ENCODE measurements at places on chromosomes 4 and X.

- no peak for DNase-seq
These were observed 27.6 kb downstream of the C4orf50 start for GRCh38 chr4:5990446-5991160.

DNA sequence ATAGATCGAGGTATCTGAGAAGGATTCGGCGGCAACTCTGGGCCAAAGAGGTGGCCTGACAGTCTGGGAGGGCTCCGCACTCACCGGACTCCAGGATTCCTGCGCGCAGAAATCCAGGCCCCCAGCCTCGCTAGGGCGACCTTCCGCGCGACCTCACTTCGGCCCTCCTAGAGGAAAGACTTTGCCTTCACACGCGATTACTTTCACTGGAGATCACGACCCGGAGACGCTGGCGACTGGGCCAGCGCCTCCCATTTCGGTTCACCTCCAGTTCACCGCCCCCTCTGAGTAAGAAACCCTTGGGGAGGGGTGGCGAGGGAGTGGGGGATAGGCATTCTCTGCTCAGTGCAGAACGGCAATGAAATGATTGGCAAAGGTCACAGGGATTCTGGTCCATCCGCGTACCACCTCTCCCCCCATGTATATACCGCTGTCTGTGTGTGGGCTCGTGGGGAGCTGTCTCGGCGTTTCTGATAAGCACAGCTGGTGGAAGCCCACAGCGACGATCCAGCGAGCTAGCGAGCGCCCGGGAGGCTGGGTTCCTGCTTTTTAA lies 2.5 kb downstream of the POU3F4 start:
- DNase-seq, result no peak

DNA sequence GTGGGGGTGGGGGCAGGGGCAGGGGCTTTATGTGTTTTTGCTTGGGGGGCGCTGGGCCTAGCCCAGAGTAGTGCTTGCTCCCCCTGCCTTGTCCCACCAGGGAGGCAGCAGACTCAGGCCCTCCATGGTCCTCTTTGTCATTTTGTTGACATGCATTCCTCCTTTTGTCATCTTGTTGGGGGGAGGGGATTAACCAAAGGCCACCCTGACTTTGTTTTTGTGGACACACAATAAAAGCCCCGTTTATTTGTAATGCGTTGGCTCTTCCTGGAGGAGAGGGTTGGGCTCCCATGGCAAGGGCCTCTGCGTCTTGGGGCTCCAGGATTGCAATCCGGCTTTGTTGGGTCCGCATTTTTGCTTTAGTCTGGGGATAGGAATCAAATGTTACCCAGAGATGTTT lies 2.2 kb downstream of the EMD start:
- no peak for DNase-seq

GRCh38 chr4:151415978-151416377 lies 7.0 kb downstream of the FHIP1A start:
- DNase-seq, result no peak

DNA sequence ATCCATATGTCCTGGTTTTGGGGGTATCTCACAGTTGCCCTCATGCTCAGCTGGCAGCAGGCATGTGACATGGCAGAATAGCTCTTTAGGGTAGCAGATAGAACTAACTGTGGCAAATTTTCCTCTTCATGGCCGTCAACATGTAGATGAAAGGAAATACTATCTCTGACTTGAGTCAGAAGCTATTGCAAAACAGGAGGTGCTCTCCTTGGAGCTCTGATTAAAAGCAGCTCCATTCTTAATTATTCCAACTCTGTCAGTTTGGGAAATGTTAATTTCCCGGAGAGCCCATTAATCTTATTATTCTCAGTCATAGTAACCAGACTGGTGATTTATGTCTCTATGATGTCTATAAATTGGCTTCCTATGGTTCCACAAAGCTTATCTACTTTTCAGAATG lies 18.2 kb downstream of the IL13RA1 start:
- no peak for DNase-seq

- DNase-seq, result no peak
These were observed 77.0 kb downstream of the PAPSS1 start for GRCh38 chr4:107643021-107643420.

DNA sequence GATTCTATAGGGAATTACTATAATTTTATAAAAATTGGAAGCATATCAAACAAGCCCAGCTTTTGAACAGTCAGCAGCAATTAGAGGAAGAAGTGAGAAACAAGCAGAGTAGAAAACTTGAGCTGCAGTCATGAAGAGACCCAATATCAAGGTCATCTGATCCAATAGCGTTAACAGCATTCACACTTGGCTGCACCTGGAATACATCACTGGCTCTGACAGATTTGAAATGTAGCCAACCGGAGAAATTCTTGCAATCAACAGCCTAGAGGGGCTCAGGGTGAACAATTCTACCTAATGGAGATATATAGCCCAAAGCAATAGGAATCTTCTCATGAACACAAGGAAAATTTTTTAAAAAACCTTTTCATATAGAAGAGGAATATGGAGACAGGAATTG lies 13.6 kb downstream of the DDX53 start:
- no peak for DNase-seq

- DNase-seq, result peak; percentile 56
These were observed 221.0 kb downstream of the PALLD start for GRCh38 chr4:168717847-168718246.

DNA sequence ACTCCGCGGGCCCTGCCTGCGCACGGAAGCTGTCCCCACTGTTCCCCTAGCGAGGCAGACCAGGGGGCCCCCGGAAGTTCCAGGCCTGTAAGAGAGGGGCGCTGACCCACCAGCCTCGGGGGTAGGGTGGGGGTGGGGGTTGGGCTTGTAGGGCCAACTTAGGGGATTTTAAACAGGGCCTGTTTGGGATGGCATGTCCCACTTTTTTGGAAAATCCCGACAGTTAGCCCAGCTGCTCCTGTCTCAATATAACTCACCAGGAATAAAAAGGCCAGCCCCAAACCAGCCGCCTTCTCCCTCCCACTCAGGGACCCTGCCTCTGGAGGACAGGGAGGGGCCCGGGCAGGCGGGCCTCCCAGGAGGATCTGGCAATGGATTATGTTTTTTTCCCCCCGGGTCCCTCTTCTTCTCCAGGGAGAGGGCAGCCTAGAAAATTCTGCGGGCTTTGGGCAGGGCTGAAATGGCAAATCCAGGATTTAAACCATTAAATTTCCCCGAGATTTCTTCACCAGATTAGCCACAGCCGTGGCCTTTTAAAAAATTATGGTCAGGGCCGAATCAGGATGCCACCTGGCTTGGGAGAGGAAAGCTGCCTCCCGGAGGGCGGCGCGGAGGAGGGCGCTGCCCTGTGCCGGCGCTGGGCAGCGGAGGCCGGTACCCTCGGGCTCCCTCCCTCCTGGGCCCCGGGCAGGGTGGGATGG lies 957 bp downstream of the PPP2R2C start:
- no peak for DNase-seq

DNA sequence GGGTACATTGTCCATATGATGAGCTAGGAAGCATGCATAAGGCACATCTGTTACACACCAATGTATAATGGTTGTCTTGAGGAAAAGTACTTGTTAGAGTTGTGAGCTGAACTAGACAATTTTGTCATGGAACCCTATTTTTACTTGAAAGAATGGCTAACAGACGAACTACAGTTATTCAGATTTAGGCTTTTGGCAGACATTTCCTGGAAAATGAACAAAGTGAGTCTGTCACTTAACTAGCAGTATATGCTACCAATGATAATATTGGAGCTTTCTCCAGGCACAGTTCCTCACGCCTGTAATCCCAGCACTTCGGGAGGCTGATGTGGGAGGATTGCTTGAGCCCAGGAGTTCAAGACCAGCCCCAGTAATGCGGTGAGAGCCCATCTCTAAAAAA lies 61.9 kb upstream of the SLC25A43 start:
- DNase-seq, result no peak

GRCh38 chrX:46036508-46036907 lies 508.7 kb downstream of the ZNF674 start:
- DNase-seq, result no peak

DNA sequence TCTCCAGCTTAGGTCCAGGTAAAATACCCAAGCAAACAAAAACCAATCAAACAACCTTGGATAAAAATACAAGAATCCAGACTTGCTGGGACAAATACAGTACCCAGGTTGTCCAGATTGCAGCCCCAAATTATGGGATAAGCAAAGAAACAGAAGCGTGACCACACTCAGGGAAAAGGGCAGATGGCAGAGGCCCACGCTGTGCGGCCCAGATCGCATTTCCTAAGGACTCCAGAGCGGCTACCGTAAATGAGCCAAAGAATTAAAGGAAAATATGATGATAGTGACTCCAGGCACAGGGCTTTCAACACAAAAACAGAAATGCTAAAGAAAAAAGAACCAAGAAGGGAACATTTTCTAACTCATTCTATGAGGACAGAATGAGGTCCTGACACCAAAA lies 50.3 kb downstream of the FGFRL1 start:
- DNase-seq, result no peak

DNA sequence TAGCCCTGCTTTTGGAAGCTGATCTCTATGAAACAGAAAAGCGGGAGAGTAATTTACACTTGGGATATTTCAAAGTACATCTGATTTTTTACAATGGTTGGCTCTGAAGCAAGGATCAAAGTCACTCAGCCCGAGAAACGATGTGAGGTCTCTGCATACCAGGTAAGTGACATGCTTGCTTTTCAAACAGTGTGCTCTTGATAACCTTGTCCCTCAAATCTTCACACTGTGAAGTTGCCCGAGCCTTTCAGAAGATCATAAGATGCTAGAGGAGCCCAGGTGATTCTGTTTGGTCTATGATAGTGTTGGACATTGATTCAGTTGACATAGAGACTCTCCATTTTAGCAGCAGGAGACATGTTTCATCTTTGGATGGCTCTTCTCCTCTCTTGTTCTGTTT lies 47.1 kb upstream of the KLHL34 start:
- DNase-seq, result no peak

DNA sequence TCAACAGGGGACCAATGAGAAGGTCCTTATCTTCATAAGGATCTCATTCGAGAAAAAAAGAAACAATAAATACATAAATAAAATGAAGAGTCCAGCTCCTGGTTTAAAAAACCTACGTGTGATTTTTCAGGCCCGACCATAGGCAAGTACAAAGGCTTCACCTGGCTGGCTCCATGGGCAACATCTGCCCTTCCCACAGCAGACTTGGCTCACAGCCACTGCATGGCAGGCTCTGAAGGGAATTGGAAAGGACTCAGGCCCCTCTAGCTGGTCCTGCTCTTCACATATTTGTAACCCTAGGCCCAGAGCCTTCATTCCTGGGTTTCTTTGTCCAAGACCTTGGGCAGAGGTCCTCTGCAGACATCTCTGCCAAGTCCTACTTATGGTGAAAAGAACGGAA lies 228.1 kb downstream of the QDPR start:
- no peak for DNase-seq

- DNase-seq, result no peak
These were observed 89.8 kb downstream of the EMCN start for GRCh38 chr4:100428051-100428450.

DNA sequence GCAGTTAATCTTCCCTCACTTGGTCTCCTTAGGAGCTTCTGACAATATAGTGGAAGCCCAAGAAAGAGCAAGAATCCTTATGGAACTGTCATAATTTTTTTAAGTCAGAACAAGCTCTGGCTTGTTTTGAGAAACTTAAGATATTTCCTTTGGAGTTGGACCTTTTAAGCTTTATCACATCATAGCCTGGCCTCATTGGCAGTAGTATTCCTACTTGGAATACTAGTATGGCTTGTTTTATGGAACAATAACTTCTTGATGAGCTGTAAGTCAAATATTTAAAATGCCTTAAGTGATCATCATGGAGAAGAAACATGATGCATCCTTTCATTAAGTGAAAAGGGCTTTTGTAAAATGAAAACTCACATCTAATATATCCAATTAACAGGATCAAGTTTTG lies 78.0 kb upstream of the NRK start:
- no peak for DNase-seq

- DNase-seq, result no peak
These were observed 129.1 kb upstream of the AFF2 start for GRCh38 chrX:148371291-148371690.

- DNase-seq, result no peak
These were observed 278.9 kb upstream of the SFRP2 start for GRCh38 chr4:154067786-154068185.

DNA sequence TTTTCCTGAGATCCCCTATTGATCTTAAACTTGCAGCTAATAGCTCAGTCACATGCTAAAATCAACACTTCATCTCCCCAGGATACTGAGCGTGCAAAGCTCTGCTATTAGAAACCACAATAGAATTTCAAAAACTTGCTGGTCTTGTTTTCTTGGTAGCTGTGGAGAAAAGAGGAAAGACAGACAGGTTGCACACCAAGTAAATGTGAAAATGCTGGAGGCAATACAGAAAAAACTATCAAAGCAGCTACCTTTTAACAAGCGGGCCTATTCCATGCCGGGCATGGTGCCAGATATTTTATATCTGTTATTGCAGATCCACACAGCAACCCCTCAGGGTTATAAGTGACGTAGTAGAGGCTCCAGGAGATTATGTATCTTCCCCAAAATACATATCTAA lies 171.9 kb downstream of the DCTD start:
- DNase-seq, result no peak

DNA sequence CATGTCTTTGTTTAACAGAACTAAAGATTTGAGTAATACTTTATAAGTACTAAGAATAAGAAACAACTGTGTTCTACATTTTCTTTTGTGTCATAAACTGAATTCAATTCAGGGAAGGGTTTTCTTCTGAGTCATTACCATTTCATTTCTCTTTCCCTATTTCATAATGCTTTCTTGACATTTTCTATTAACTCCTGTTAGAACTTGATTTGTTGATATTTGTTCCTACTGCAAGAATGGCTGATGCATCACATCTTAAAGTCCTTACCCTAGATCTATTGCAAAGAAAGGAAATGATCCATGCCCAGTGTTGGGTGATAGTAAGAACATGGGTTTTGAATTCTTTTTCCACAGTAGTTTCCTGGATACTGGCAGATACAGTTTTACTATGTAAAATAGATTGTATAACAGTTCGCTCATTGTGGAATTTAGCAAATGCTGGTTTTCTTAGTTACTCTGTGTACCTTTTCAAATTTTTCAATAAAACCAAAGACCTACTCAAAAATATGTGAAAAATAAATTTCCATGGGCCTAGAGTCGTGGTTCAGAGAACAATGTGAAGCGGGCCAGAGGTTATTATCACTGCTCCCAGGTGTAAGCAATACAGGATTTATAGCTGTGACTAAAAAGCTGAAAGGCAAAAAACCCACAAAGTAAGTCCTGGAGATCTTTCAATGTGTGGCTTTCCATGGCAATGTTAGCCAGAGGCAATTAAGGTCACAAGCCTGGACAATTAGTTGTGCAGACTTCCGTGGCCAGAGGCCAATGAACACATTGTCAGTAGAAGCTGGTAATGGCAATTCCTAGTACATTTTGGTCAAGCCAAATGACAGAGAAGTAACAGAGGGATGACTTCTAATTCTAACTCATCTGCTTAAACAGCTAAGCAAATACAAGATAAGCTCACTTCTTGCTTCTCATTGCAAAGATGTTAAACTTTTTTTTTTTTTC lies 127.3 kb upstream of the FAT4 start:
- DNase-seq, result no peak

GRCh38 chr4:182893047-182893446 lies 24.1 kb downstream of the DCTD start:
- DNase-seq, result no peak

- DNase-seq, result no peak
These were observed 293.2 kb downstream of the FBXO8 start for GRCh38 chr4:173990126-173990868.

GRCh38 chr4:74638689-74639088 lies 155.6 kb downstream of the BTC start:
- DNase-seq, result no peak
